Naive thymus-derived CD8-positive, alpha-beta T cell (primary cell): ENCODE measurements at places on chromosomes 4 and X. TPM values are rescaled to one million over a fixed set of nuclear protein-coding genes. Genes with fewer than 3 reads are reported as not detected.
A peak's percentile ranks its signal among the peaks of the same experiment; 100 is the strongest.

ADH6 gene
- not detected for total RNA-seq

SSX2B gene
- total RNA-seq, result not detected

TRAM1L1 gene
- total RNA-seq, result not detected

LDOC1 gene
- 7.0 TPM for total RNA-seq

IL2RG gene
- 286 TPM for total RNA-seq

MAB21L2 gene
- not detected for total RNA-seq

L1CAM gene
- total RNA-seq, result 0.16 TPM

GRCh38 chr4:166318810-166319525, 445.9 kb downstream of the TLL1 start:
- H3K27me3 ChIP-seq, result peaks cover 1% of the 10 kb centered on the region
- no peaks in the 10 kb centered on the region for H3K36me3 ChIP-seq
- H3K4me3 ChIP-seq, result no peak overlapping the region
- H3K27ac ChIP-seq, result no peak overlapping the region

GRCh38 chr4:27304751-27305150, 444.1 kb downstream of the STIM2 start:
- peaks cover 8% of the 10 kb centered on the region for H3K27me3 ChIP-seq
- no peak for DNase-seq
- no peaks in the 10 kb centered on the region for H3K4me1 ChIP-seq
- peaks cover 7% of the 10 kb centered on the region for H3K36me3 ChIP-seq
- no peak overlapping the region for H3K4me3 ChIP-seq

DNA sequence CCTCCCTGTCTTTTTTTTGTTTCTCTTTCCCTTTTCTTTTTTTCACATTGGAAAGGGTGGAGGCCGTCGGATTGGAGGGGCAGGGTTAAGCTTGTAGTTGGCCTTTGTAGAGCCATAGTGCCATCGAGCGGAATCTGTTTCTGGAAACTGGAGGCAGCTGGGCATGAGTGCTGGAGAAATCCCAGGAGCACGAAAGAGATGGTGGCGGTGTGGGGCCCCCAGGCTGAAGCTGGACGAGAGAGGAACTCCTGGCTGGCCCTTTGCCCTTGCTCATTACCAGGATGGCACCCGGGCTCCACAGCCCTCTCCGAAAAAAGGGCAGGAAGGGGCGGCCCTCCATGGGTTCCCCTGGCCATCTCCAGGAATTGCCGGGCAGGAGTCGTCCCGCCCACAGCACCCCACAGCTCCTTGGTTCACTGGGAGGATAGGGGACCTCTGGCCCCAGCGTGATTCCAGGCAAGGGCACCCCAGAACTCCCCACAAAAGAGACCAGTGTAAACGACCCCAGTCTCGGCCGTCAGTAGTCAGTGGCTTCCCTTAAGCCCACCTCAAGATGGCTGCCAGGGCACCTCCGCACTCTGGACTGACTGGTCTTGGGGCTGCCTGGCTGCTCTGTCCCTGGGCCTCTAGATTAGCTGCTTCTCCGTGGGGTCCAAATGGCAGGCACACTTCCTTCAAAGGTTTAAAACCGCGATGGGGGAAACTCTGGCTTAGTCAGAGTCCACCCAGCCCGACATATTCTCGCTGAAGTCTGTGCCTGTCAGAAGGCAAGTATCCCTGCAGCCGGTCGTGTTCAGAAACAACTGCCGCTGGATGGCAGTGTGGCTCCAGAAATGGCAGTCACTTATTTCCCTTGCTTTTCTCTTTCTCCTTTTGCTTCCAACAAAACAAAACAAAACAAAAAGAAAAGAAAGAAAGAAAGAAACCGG, 74.1 kb downstream of the NBDY start:
- H3K4me3 ChIP-seq, result peak overlapping the region; percentile 95
- H3K4me1 ChIP-seq, result peaks cover 52% of the 10 kb centered on the region
- peaks cover 4% of the 10 kb centered on the region for H3K36me3 ChIP-seq
- DNase-seq, result peak; percentile 81
- peak overlapping the region; percentile 57 for H3K27ac ChIP-seq
- no peaks in the 10 kb centered on the region for H3K27me3 ChIP-seq

DNA sequence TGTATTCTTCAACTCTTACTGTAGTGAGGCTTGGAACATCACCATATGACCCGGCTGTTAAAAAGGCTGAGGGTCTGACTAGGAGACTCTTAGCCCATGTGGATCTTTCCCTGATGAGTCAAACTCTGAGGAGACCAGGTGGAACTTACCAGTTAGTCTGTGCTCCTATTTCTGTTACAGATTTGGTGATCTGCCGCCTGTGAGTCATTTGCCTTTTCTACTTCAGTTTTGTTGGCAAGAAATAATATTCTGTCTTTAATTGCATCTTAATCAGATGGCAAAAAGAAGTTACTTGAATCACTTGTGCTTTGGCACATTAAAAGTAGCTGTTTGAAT, 48.4 kb downstream of the MTM1 start:
- H3K36me3 ChIP-seq, result no peaks in the 10 kb centered on the region
- no peaks in the 10 kb centered on the region for H3K27me3 ChIP-seq
- H3K27ac ChIP-seq, result no peak overlapping the region
- no peak for DNase-seq
- no peak overlapping the region for H3K4me3 ChIP-seq
- no peaks in the 10 kb centered on the region for H3K4me1 ChIP-seq

DNA sequence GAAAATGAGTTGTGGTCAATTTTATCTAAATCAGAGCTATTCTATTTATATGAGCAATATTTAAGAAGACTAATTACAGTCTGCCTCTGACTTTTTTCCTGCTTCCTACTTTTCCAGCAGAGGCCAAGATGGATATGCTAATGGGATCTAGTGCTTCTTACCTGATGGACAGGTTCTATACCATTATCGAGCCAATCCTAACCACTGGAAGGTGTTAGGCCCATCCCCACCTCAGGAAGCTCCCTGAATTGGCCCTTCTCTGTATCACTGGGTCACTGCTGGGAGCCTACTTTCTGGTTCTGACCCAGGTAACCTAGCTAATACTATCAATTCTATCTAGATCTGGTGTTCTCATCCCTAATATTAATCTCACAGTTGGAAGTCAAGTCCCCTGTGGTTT, 577 bp upstream of the YIPF7 start:
- H3K36me3 ChIP-seq, result no peaks in the 10 kb centered on the region
- H3K4me3 ChIP-seq, result no peak overlapping the region
- no peak overlapping the region for H3K27ac ChIP-seq

GRCh38 chr4:128980816-128981326, 112.5 kb downstream of the SCLT1 start:
- DNase-seq, result no peak
- H3K4me1 ChIP-seq, result no peaks in the 10 kb centered on the region
- no peaks in the 10 kb centered on the region for H3K27me3 ChIP-seq
- peaks cover 29% of the 10 kb centered on the region for H3K36me3 ChIP-seq
- no peak overlapping the region for H3K27ac ChIP-seq

DNA sequence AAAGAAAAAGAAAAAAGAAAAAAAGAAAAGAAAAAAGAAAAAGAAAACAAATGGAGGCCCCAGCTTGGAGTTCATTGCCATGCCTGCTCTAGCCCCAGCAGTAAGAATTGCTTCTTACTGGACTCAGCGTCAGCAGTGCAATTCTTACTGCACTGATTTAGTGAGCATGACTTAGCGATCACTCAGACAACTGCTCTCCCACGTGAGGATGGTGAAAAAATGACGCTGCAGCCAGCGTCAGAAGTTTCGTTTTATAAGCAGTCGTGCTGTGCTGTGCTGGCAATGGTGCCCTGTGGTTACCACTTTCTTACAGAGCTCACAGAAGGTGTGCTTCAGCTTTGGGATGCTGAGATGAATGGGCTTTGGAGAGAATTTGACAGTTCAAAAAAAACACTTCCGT, 68.3 kb upstream of the DDX3X start:
- no peaks in the 10 kb centered on the region for H3K4me1 ChIP-seq
- H3K27ac ChIP-seq, result no peak overlapping the region
- DNase-seq, result no peak
- H3K36me3 ChIP-seq, result no peaks in the 10 kb centered on the region
- no peaks in the 10 kb centered on the region for H3K27me3 ChIP-seq

GRCh38 chr4:184978211-184978610, 40.1 kb upstream of the HELT start:
- no peak for DNase-seq
- H3K27me3 ChIP-seq, result peaks cover 11% of the 10 kb centered on the region
- H3K36me3 ChIP-seq, result no peaks in the 10 kb centered on the region
- no peaks in the 10 kb centered on the region for H3K4me1 ChIP-seq
- H3K27ac ChIP-seq, result no peak overlapping the region

GRCh38 chrX:110965409-110966090, 130.4 kb upstream of the PAK3 start:
- no peak overlapping the region for H3K4me3 ChIP-seq
- H3K36me3 ChIP-seq, result no peaks in the 10 kb centered on the region
- DNase-seq, result no peak

- no peaks in the 10 kb centered on the region for H3K4me1 ChIP-seq
- no peak overlapping the region for H3K4me3 ChIP-seq
- DNase-seq, result no peak
- H3K36me3 ChIP-seq, result no peaks in the 10 kb centered on the region
Observed at GRCh38 chr4:33111117-33111516, 2390.9 kb downstream of the PCDH7 start.

GRCh38 chrX:152917656-152918579, 20.1 kb downstream of the ZNF185 start:
- H3K27me3 ChIP-seq, result no peaks in the 10 kb centered on the region
- peaks cover 15% of the 10 kb centered on the region for H3K4me1 ChIP-seq
- no peak for DNase-seq

DNA sequence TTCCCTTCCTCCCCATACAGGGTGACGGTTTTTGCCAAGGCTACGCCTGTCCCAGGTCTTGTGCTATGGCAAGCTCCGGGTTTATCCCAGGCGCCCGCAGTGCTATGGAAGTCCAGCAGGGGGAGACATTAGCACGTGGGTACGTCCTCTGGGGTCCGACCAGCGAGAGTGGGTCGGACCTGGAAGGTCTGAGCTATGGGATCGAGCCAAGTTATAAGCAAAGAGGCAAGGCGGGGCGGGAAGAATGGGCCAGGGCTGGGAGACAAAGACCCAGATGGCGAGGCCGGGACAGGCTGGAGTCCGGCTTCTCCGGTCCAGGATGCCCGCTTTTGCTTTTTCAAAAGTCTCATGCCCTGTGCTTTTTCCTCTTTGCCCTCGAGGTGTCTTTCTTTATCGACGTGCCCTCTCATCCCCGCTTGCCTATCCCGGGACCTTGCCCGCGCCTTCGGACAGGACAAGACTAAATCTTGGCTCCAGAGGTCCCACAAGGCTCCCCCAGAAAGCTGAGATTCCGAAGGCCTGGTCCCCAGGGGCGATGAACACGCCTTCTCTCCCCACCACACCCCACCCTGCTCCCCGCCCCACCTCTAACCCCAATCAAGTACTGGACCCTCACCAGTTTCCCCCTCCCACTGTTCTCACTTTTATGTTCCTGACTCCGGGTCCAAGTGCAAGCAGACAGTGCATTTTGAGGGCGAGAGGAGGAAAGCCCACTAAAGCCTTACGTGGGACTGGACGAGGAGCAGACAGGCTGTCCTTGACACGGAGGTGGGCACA, 785 bp upstream of the EFNB1 start:
- peak overlapping the region; percentile 95 for H3K27ac ChIP-seq
- peak; percentile 72 for DNase-seq
- H3K4me3 ChIP-seq, result peak overlapping the region; percentile 88
- peaks cover 3% of the 10 kb centered on the region for H3K4me1 ChIP-seq
- no peaks in the 10 kb centered on the region for H3K36me3 ChIP-seq

DNA sequence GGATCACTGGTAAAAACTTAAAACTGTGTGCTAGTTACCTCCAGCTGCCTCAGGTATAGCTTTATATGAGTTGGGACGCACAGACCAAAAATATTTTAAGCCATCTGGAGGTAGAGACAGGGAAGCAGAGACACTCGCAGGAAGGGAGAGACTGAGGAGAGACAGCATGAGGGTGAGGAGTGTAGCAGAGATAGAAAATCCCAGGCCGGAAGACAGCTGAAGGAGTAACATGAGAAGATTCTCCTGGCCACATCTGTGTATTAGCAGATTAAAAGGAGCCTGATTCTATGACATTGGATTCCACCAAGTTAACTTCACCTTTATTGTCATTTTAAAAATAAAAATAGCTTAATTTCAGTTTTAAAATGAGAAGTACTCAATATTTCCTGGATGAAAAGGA, 84.3 kb downstream of the PDLIM5 start:
- DNase-seq, result no peak
- no peak overlapping the region for H3K4me3 ChIP-seq
- H3K27ac ChIP-seq, result no peak overlapping the region
- H3K27me3 ChIP-seq, result no peaks in the 10 kb centered on the region
- H3K36me3 ChIP-seq, result no peaks in the 10 kb centered on the region

DNA sequence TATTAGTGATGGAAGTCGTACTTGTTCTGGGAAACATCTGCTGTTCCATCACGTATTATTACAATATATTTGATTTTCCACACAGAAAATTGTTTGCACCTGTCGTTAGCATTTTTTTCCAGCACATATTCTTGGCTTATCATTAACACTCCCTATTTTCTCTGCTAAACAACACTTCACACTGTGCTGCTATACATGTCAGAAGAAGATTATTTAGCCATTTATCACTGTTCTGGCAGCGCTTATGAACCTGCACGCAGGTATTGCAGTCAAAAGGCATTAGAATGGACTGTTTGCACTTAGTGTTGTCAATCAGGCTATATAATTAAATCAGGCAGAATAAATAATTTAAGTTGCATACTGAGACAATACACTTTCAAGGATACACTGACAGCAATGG, 218.6 kb downstream of the CHM start:
- no peak overlapping the region for H3K27ac ChIP-seq
- H3K4me3 ChIP-seq, result no peak overlapping the region
- H3K36me3 ChIP-seq, result no peaks in the 10 kb centered on the region
- DNase-seq, result no peak
- H3K27me3 ChIP-seq, result no peaks in the 10 kb centered on the region

DNA sequence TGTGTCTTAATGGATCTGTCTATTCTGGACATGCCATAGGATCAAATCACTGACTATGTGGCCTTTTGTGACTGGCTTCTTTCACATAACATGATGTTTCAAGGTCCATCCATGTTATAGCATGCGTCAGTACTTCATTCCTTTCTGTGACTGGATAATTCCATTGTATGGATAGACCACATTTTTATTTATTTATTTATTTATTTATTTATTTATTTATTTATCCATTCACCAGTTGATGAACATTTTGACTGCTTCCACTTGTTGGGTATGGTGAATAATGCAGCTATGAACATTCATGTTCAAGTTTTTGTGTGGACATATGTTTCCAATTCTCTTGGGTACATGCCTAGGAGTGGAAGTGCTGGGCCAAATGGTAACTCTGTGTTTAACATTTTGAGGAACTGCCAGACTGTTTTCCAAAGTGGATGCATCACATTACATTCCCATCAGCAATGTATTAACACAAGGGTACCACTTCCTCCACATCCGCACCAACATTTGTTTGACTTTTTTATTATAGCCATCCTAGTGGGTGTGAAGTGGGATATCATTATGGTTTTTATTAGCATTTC, 14.0 kb downstream of the RTL5 start:
- DNase-seq, result no peak
- no peak overlapping the region for H3K4me3 ChIP-seq
- H3K36me3 ChIP-seq, result no peaks in the 10 kb centered on the region
